MV-4-11 (cell line): ENCODE measurements at places on chromosomes 3 and 15.

DNA sequence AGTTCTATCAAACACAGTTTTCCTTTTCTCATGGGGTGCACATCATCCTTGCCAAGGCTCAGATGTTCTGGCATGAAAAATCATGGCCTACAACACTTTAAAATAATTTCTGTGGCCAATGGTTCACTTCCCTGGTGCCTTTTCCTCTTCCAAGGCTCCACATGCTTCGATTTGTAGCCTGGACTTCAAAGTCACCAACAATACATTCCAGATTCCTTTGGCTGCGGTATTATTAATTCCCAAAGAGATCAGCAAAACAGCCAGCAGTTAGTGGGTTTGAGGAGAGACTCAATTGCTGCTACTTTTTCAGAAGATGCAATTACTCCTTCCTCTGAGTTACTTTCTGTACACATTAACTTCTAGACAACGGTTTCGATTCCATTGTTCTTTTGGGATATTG is 80.3 kb upstream of the CCDC80 start:
- no peak for DNase-seq

DNA sequence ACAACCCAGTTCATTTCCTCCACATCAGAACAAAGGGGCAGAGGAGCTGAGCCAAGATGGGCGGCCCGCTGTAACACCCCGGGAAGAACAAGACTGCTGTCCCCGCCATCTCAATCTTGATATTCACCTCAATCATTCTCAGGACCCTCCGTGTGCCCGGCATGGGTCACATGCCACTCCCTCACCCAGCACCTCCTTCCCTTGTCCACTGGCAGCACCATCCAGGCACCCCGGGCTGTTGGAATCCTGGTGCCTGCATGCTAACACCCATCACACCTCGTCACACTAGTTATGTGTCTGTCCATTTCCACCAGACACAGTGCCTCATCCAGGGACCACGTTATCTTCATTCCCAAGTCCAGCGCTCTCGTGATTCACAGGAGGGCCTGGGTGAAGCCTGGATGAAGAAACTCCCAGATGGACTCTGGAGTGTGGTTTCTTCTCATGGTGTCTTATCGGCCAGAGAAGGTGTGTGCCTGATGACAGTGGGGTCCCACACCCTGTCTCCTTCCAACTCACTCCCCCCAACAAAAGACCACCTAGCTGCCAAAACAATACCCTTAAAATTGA is 16.7 kb downstream of the MEGF11 start:
- no peak for DNase-seq

- DNase-seq = no peak
Observed at GRCh38 chr3:158731938-158732855, at the start of gene RARRES1. RARRES1 (minus strand) TSS chr3:158732457; CDS start chr3:158732415, 42 bp downstream.

GRCh38 chr15:53884441-53884840 is 93.8 kb upstream of the UNC13C start:
- no peak for DNase-seq

DNA sequence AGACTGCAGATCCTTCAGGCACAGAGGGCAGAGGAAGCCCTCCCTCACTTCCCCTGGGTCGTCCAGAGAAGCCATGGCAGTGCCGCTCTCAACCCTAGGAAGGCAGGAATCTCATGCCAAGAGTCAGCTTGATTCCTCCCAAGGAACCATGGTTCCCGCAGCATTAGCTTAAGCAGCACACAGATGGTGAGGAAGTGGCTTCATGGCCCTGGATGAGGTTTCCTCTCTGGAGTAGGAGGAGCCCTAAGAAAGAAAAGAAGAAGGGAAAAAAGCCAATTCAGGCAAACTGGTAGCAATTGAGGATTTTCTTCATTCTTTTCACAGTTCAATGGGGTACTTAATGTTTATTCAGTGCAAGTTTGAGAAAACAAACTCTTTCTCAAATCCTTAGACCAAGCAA is 2.9 kb downstream of the RBSN start:
- peak; percentile 16 for DNase-seq

DNA sequence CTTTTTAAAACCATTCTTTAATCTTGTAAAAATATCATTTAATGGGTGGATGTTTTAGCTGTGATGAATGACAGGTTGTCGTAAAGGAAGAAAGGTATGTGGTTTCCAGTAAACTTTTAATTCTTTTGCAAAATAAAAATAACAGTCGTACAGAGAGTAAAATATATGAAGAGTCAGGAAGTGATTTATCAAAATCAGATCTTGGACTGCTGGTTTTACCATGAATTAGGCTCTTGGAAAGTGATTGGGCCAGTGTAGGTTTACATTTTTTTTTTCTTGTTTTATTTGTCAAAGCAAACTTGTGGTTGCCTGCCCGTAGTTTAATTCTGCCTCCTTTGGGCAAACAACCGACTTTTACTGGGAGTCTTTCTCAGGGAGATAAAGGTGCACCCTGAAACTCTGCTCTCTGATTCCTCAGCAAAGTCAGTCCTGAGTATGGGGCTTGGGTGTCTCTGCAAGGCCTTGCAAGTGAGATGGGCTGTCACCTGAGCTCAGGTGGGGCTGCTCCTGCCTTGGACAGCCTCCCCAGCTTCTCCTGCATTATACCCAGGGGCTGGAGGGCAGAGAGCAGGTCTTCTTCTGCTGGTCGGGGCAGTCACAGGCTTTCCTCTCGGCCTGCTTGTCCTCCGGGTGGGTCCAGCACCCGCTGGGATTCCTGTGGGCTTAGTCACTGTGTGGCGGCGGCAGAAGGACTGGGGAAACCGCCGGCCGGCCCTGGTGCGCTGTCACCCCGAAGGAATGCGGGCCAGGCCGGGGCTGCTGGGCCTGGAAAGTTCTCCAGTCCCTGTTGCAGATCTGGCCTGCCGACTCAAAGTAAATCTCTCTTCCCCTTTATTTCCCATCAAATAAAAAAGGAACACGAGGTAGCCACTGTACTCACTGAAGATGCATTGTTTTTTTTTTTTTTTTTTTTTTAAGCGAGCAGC is 79.0 kb downstream of the IGF1R start:
- DNase-seq = no peak

DNA sequence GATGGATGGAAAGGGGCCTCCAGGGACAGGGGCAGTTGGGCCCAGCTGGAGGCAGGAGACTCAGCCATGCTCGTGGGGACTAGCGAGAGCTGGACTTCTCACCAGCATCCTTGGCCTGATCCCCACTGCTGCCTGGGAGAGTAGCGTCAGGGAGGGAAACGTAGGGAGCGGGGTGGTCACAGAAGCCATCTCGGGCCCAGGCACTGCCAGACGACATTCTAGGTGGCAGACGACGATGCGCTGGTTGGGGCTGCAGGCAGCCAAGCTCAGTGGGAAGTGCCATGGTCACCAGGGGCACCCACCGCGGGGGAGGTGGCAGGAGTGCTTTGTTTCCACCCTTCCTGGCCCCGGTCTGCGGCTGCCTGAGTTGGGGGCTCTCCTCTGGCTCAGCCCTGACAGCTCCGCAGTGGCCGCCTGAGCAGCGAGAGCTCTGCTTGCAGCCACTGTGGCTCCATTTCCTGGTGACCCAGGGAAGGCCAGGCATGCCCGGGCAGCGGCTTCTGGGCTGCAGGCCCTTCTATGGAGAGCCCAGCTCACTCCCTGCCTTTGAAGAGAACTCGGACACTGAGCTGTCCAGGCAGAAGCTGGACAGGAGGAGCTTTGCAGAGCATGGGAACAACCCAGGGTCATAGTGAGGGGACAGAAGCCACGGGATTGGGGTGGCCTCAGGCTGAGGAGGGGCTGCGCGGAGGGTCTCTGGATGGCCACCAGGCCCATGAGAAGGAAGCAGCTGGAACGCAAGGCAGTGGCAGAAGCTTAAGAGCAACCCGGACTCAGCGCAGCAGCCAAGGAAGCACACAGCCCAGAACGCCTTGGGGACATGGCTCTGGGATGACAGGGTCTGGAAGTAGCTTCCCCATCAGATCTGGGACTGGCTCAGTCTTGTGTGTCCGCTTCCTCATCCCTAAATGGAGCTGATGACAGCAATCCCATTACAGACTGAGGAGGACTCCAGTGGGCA is 30.8 kb downstream of the KLHL25 start:
- no peak for DNase-seq

- no peak for DNase-seq
Observed at GRCh38 chr15:48806151-48806550, 4.7 kb downstream of the CEP152 start.

DNA sequence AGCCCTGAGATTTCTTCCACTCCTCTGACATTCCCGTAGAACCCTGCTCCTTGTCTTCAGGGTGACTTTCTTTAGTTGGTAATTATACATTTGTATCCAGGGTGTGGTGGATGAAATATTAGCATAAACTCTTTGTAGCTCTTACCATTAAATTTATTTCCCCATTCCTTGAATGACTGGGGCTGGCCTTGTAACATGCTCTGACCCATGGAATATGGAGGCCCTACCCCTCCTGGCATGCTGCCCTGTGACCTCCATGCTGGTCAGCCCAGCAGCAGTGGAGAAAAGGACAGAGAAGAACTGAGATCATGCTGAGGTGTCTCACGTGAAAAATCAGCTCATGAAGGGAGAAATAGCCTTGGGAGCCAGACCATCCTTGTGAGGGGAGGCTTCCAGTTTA is 96.1 kb upstream of the PROK2 start:
- no peak for DNase-seq

GRCh38 chr15:41292521-41292920 is 39.9 kb downstream of the OIP5 start:
- no peak for DNase-seq

- no peak for DNase-seq
Observed at GRCh38 chr3:187735837-187736236, 9.4 kb downstream of the BCL6 start.

GRCh38 chr3:123018683-123019082 is 8.9 kb downstream of the SEMA5B start:
- DNase-seq = no peak

DNA sequence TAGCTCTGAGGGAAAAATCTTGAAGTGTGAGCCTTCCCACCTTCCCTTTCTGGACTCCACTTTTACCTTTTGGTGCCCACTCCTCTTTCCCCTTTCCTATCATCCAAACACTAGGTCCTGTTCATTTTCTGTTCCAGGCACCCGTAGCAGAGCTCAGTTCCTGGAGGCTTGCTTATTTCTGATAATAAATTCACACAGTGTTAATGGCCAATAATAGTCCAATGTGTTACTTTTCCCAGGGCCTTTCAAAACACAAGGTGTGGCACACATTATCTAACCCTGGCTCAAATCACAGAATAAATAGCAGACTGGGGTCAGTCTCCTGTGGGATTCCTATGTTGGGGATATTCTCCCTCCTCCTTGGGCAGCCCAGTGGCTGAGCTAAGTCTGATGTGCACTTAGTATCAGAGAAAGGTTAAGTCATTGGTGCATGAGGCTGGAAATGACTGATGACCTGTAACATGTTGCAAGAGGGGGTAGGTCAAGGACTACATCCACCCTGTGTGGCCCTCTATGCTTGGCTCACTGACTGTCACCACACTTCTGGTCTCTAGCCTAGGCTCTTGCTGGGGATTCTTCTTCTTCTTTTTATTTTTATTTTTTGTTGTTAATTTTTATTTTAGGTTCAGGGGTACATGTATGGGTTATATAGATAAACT is 43.7 kb upstream of the ROPN1 start:
- no peak for DNase-seq

DNA sequence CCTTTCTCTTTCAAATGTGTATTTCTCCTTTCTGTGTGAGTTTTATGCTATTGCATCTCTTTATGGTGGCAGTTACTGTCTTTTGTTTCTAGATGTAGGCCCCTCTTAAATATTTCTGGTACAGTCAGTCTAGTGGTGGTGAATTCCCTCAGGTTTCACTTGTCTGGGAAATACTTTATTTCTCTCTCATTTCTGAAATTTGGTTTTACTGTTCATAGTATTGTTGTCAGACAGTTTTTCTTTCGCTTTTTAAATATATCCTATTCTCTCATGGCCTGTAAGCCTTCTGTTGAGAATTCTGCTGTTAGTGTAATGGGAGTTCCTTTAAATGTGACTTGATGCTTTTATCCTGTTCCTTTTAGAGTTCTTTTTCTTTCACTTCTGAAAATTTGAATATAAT is 874.0 kb downstream of the PLOD2 start:
- DNase-seq = no peak

DNA sequence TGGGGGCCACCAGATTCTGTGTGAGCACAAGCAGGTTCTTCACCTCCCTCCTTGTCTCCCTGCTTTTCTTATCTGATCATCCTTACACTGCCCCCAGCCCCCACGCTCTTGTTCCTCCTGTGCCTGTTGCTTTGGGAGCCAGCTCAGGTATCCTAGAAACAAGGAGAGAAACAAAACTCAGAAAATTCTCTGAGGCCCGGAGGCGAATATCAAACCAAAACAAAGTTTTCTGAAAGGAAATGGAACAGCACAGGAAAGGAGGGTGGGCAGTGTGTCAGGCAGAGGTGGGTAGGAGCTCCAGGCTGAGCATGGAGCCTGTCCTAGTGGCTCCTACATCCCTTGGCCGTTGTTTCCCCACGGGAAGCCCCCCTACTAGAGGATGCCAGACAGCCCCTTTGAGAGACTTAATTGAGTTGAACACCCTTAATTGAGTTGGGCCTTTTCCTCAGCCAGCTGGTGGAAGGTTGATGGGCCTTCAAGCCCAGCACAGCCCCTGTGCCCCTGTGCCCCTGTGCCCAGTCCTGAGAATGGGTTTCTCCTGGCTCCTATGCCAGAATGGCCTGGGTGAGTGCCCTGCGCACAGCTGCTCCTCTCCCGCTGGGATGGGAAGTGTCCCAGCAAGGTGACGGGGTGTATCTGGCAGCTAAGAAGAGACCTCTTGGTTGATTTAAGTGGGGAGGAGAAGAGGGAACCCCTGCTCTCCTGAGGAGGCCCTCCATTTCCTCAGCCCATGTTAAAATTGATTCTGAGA is 22.8 kb upstream of the JMJD7 start:
- no peak for DNase-seq

DNA sequence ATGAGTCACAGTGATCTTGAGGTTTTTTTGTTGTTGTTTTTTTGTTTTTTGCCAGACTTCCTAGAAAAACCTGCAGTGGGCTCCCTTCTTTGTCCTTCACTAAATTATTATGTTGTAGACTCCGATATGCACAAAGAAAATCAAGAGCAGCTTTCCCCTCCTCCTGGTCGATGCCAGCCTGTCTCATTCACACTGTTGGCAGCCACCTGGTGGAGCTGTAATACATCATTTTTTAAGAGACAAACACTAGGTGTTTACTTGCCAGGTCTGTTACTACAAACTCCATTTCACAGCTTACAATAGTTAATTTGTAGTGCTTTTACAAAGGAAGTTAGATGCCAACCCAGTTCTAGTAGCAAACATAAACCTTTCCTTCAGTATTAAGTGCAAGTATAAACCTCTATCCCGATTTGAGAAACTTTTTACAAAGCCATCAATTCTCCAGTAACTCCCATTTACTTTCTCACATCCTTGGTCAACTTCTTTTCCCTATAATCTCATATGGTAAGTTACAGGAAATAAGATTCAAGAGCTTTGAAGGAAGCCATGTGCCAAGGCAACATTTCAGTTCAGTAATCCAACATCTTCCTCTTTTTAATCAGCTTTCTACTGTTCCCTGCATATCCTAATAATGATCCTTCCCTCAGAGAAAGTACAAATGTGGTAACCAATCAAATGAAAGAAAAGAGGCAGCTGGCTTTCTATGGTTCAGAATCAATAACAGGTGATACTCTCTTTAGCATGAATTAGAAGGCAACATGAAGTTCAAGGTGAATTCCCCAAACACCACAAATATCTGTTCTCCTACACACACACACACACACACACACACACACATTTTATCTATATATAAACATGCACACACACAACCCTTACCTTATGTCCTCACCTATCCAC is 14.0 kb downstream of the AAGAB start:
- peak; percentile 51 for DNase-seq

- peak; percentile 63 for DNase-seq
Observed at GRCh38 chr15:83062768-83063180, 4.3 kb downstream of the BTBD1 start.

- no peak for DNase-seq
Observed at GRCh38 chr3:140522653-140523380, 155.0 kb upstream of the TRIM42 start.
